T-helper 17 cell (primary cell): ENCODE measurements at places on chromosomes 6 and 20. TPM values are rescaled to one million over a fixed set of nuclear protein-coding genes. Genes with fewer than 3 reads are reported as not detected.

MAD2L1BP gene
- 17.1 TPM for total RNA-seq

- no peak for DNase-seq
These were observed 43.2 kb upstream of the NOTCH4 start for GRCh38 chr6:32267035-32267434.

TGM3 gene
- total RNA-seq = not detected

GRCh38 chr20:22305381-22305780 is 279.0 kb downstream of the FOXA2 start:
- DNase-seq = no peak

CDYL gene
- 31.5 TPM for total RNA-seq

DYNLT1 gene
- 87.2 TPM for total RNA-seq

GABRR1 gene
- not detected for total RNA-seq

GRCh38 chr6:44779130-44779826 is 391.8 kb downstream of the CDC5L start:
- no peak for DNase-seq

DOK5 gene
- total RNA-seq = not detected

DNA sequence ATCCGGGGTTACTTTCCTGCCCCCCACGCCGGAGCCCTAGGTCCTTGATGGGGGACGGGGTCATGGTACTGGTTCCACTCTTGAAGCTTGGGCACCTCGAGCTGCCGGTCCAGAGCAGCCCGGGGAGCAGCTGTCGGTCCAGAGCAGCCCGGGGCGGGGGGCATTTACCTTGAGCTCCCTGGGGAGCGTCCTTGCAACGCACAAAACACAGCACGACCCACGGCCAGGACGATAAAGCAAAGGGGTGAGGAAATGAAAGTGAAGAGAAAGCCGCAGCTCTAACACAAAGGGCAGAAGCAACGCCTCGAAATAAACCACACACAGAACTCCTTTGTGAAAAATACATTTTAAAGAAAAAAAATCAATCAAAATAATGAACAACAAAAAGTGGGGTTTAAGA is 39.1 kb downstream of the KCNQ2 start:
- no peak for DNase-seq

DNA sequence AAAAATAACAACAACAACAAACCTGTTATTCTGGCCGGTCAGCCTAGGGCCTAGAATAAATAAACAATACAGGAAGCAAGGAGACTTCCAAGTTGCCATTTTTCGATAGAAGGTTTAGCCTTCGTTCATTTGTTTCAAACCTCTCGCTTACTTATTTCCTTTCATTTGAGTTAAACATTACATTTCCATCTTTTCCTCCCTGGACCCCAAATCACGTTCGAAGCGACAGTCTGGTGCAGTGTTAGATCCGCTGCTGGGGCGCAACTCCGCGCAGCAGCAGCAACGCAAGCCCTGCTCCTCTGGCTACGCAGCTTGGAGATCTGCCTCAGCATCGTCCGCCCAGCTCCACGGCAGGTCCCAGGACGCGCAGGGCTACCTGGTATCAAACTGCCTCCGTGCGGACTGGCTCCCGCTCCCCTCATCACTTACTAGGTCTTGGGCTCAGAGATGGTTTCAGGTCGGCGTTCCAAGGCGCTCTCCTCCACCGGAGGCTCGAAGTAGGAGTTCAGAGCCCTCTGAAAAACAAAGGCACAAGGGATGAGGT is 530 bp downstream of the TDP2 start:
- peak; percentile 22 for DNase-seq

- no peak for DNase-seq
These were observed 5.1 kb upstream of the FAM50B start for GRCh38 chr6:3844097-3844463.

TMEM217 gene
- 0.37 TPM for total RNA-seq

DNA sequence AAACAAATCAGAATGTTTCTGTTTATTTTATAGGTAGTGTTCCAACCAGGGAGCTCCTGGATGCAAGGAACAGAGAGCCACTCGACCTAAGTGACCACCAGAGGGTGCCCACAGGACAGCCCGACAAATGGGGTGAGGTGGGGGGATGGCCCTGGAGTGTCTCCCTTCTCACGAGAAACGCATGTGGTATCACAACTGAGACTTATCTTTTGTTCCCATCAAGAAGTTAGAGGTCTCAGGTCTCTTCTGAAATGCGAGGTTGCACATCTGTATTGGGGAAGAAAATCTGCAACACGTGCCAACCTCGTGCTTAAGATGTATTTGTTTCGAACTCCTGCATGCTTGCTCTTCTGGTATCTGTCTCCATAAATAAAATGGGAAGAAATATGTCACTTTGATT is 104.0 kb downstream of the ISM1 start:
- DNase-seq = no peak

ABHD16B gene
- total RNA-seq = not detected

DNA sequence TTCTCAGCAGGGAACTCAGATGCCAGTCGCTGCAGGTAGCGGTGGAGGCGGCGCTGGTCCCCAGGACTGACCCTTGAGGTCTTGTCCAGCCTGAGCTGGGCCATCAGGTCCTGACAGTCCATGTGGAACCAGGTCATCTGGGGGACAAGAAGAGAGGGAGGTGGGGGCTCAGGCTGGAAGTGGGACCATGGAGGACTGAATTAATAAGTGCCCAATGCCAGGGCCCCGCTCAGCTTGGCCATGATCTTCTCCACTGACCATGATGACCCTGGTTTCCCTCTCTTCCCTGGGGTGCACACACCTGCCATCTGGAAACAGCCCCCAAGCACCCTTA is 47.0 kb downstream of the KIAA1755 start:
- DNase-seq = no peak

- DNase-seq = peak; percentile 38
These were observed 304.9 kb downstream of the CDH26 start for GRCh38 chr20:60262967-60263603.

ELOVL2 gene
- not detected for total RNA-seq

GRCh38 chr6:158416883-158417759 is 104.9 kb downstream of the TULP4 start:
- no peak for DNase-seq

GRCh38 chr20:17960927-17961586 is 7.5 kb downstream of the SNX5 start:
- no peak for DNase-seq

DNA sequence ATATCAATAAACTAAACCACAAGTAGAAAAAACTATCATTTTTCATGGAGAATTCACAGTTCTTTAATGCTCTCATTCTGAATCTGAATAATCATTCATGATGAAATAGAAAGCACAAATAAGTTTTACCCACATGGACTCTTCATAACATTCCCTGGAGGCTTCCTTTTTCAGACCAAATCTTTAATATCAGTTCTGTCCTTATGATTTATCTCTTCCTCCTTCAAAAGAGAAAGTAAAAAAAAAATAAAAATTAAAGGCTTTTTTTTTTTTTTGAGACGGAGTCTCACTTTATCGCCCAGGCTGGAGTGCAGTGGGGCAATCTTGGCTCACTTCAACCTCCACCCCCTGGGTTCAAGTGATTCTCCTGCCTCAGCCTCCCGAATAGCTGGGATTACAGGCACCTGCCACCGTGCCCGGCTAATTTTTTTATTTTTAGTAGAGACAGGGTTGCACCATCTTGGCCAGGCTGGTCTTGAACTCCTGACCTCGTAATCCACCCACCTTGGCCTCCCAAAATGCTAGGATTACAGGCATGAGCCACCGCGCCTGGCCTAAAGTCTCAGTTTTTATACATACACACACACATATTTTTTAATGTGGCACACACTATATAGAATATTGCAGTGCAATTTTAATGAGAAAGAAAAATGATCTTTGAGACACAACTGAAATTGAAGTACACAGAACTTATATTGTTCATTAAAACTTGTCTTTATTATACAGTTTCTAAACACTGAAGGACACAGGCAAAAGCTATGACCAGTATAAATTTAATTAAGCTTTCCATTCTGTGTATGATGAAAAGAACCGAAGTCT is 31.9 kb upstream of the ZNF217 start:
- no peak for DNase-seq

- DNase-seq = no peak
These were observed 91.7 kb downstream of the CLIC5 start for GRCh38 chr6:45923831-45924391.

- no peak for DNase-seq
These were observed 151.7 kb downstream of the DST start for GRCh38 chr6:56490993-56491392.

KCNS1 gene
- total RNA-seq = not detected

GRCh38 chr20:3106658-3107463 is 22.3 kb upstream of the AVP start:
- DNase-seq = no peak

GRCh38 chr6:99603421-99604165 is 3.0 kb upstream of the PRDM13 start:
- DNase-seq = no peak

- no peak for DNase-seq
These were observed 24.3 kb upstream of the HLA-DRB5 start for GRCh38 chr6:32554116-32554965.

DNA sequence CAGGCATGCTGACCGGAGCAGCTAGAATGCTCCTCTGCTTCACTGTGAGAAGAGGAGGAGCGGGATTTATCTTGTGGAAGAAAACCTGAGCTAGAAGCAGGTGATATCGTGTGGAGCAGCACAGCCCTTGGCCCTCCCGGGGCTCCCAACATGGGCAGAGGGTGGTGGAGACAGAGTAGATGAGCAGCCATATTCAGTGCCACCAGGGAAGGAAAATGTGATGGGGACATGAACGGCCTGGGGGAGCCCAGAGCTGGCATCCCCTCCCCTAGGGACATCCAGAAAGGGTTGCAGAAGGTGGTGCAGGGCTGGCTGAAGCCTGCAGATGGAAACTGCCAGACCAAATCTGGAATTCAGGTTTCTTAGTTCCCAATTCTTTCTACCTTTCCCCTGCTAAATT is 24.9 kb upstream of the TBXT start:
- no peak for DNase-seq

- DNase-seq = no peak
These were observed 9.6 kb downstream of the CCM2L start for GRCh38 chr20:32019563-32020463.

LRFN2 gene
- 0.20 TPM for total RNA-seq
